T-helper 17 cell (primary cell): ENCODE measurements at places on chromosomes 5 and 9.

GRCh38 chr5:122390154-122390553 lies 78.1 kb downstream of the SNCAIP start:
- no peak for DNase-seq

DNA sequence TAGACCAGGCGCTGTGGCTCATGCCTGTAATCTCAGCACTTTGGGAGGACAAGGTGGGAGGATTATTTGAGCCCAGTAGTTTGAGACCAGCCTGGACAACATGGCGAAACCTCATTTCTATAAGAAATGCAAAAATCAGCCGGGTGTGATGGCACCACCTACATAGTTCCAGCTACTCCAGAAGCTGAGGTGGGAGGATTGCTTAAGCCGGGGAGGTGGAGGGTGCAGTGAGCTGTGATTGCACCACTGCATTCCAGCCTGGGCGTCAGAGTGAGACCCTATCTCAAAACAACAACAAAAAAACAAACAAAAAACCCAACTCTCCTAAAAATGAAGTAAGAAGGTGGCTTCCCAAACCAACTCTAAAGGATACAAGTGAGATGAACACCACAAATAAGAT lies 23.0 kb downstream of the IARS1 start:
- no peak for DNase-seq

GRCh38 chr5:72464071-72464470 lies 43.1 kb downstream of the ZNF366 start:
- no peak for DNase-seq

DNA sequence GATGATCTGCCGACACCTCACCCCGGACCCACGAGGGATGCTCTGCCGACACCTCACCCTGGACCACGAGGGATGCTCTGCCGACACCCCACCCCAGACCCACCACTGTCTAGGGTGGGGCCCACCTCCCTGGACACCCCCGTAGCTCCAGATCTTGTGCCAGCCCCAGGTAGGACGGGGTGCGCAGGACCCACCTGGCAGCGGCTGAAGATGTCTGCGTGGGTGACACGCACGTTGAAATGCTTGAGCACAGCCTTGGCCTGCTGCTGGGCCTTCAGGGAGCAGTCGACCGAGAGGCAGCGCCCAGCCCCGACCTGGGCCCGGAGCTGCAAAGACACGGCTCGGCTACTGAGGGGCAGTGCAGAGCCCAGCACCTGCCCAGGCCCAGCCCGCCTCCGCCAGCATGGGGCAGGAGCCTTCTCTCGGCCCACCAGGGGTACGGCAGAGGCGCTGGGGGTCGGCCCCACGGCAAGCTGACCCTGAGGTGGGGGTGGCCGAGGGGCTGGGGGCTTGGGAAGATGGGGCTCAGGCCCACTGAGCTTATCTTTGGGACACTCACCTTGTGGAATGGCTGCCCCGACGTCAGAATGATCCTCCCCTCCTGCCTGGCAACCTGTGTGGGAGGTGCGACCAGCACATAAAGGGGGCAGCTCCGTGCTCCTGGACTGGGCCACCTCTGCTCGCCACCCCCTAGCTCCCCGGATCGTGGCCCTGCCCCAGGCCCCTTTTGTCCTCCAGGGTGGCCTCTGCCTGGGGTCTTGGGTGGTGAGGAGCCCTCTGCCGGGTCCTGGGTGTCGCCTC lies 21.7 kb upstream of the NRARP start:
- no peak for DNase-seq

- DNase-seq, result no peak
These were observed 115.2 kb downstream of the EFNA5 start for GRCh38 chr5:107555425-107556090.

DNA sequence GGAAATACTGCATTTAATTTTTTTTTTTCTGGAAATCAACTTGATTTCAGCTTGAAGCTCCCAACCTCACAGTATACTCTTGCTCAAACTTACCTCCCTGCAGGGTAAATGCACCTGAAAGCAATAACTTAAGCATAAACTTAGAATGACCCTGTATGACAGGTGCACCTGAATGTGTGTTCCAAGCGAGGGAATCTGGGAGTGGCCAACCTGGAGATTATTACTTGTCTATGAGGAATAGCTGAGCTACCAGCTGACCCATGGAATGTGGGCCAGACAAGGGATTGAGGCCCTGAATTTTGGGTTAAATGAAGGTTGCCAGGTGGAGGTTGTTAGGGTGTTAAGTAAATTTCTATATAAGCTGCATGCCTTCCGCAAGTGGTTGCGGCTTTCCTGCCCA lies 140.6 kb downstream of the OSTF1 start:
- DNase-seq, result no peak

DNA sequence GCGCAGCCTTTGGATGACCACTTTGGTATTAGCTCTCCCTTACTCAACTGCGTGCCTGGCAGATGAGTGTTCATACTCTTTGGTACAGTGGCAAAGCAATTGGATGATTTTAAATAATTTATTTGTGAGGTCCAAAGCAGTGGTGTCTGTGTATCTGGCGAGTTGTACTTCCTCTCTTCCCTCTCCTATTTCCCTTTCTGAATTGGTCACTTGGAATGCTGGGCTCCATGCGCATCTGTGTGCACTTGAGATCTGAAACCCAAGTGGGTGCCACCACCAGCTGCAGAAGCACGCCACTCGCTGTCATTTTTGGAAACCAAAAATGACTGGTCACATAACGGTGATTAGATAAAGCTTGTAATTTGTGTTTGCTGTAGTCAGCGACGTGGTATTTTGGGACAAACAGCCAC lies 386.0 kb upstream of the KLF4 start:
- no peak for DNase-seq

- DNase-seq, result no peak
These were observed 2.0 kb upstream of the APBA1 start for GRCh38 chr9:69674112-69674685.

DNA sequence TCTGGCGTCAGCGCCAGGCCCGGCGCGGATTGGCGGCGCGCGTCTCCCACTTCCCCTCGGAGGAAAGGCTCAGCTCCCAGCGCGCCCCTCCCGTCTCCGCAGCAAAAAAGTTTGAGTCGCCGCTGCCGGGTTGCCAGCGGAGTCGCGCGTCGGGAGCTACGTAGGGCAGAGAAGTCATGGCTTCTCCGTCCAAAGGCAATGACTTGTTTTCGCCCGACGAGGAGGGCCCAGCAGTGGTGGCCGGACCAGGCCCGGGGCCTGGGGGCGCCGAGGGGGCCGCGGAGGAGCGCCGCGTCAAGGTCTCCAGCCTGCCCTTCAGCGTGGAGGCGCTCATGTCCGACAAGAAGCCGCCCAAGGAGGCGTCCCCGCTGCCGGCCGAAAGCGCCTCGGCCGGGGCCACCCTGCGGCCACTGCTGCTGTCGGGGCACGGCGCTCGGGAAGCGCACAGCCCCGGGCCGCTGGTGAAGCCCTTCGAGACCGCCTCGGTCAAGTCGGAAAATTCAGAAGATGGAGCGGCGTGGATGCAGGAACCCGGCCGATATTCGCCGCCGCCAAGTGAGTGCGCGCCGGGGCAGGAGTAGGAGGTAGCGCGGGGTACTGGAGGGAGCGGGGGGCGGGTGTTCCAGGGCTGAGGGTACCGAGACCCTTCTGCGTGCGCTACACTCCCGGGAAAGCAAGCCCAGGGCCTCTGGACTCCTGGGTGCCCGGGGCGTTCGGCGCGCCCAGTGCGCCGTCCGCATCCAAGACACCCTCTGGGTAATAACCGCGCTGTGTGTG lies at the start of gene MSX2:
MSX2 (plus strand) TSS at position 99 of the 777 bp plus-strand sequence; CDS start at position 177, 78 bp downstream.
- no peak for DNase-seq

DNA sequence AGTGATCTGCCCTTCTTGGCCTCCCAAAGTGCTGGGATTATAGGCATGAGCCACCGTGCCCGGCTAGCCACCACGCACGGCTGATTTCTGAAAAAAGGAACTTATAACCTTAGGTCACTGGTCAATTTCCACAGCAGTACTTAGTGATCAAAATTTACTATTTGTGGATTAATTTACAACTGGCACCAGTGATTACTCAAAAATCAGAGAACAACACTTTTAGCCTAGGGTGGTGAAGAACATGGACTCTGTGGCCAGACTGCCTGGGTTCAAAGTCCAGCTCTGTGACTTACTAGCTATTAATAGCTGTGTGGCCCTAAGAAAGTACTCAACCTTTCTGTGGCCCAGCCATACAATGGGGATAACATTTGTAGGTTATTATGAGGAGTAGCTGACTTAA lies 50.8 kb upstream of the GLRX start:
- no peak for DNase-seq

DNA sequence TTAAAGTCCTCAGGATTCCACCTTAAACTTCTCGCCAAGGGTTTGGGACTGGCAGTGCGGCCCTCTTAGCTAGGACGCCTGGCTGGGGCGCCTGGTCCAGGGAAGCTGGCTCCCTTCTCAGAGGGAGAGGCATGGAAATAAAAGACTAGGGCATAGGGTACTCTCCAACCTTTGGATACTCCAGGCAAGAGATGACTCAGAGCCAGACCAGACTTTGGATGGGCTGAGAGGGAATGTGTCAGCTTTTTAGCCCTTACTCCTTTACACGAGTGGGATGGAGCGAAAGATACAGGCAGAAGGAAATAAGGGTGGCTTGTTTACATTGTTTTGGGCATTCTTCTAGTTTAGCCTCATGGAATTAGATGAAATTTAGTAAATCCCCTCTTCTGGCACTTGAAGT lies 48.2 kb downstream of the IL31RA start:
- no peak for DNase-seq

GRCh38 chr5:112563169-112563826 lies 144.2 kb upstream of the EPB41L4A start:
- no peak for DNase-seq

- DNase-seq, result no peak
These were observed 1268.5 kb upstream of the C9orf72 start for GRCh38 chr9:28841775-28842174.

- no peak for DNase-seq
These were observed 157.9 kb upstream of the PANK3 start for GRCh38 chr5:168737066-168737465.

GRCh38 chr5:56190497-56190896 lies 42.6 kb downstream of the ANKRD55 start:
- DNase-seq, result no peak

- no peak for DNase-seq
These were observed 152.2 kb downstream of the SNCAIP start for GRCh38 chr5:122464191-122464590.

DNA sequence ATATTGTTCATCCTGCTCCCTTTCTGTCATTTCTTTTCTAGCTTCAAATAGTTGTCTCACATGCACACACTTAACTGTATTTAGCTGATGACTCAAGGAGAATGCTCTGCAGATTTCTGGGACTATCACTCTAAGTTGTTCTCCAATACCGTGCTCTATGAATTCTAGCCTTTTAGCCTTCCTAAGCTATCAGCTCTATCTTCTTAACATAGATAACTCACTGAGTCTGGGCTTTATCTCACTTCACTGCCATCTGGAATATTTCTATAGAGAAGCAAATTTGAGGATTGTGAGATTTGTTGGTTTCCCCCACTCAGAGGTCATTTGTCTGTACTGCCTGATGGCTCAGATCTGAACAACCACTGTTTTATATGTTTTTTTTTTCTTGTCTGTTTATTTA lies 369.7 kb downstream of the TUSC1 start:
- no peak for DNase-seq

DNA sequence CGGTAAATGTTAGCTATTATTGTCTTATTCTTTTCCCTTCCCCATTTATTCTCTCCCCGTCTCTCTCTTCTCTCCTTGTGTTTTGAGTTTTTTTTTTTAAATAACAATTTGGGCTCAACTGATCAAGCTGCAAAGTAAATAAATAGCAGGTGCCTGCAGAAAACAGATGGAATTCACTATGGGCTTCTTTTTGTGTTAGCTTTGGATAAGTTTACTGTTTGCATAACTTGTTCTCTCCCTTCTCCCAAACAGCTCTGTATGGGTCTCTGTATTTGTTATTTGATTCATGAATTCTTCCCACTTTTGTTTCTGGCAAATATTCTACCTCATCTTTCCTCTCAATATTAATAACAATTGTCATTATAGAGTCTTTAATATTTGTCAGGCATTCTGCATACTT lies 111.8 kb upstream of the ASTN2 start:
- DNase-seq, result no peak

DNA sequence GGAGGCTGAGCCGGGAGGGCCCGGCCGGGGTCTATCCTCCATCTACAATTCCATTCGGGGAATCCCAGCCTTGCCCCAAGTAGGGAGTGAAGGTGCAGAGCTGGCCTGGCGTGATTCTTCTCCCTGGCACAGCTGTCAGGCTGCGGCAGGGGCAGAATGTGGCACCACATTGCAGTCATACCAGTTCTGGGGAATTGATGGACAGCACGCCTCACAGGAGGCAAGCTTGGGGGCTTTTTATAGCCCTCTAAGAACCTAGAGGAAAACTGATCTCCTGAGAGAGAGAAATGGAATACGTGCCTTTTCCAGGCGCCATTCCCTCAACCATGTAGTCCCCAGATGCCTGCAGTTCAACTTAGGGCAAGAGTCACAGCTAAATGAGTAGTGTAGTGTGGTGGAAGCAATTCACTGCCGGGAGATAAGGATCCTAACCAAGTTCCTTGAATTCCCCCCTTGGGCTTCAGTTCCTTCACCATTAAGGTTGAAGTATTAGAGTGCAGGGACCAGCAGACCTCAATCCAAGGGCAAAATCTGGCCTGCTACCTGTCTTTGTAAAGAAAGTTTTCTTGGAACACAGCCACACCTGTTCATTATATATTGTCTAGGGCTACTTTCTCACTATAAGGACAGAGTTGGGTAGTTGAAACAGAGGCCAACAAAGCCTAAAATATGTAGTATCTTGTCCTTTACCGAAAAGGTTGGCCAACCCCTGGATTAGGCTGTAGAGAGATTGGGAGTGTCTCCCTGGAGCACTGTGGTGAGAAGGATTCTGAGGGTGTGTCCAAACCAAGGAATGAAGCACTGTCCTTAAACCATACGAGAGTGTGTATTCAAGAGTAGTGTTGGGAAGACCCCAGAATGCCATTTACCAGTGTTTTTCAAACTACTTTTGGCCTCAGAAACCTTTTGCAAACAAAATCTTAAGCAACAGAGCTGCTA lies 10.6 kb downstream of the AFAP1L1 start:
- no peak for DNase-seq

DNA sequence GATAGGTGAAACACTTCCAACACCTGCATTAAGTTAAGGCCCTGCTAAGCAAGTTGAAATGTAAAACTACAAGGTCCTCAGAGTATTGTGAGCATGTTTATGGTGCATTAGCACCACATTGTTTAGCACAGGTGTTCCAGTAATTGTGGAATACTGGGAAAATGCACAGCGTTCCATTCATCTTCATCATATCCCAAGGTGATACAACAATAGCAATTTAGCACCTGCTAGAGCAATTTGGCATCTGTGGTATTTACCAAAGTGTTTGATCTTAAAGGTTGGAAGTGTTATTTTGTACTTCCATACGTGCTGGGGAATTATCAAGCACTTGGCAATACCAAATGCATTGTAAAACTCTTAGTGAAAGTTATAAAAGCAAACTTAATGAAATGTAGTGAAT lies 266.8 kb downstream of the CYLC2 start:
- DNase-seq, result no peak

GRCh38 chr5:161299053-161299452 lies 247.5 kb downstream of the GABRB2 start:
- no peak for DNase-seq

GRCh38 chr5:179185941-179186411 lies 125.8 kb downstream of the ZNF354C start:
- no peak for DNase-seq

- no peak for DNase-seq
These were observed 13.5 kb downstream of the CFAP90 start for GRCh38 chr5:7837403-7837802.
